ENCODE measurements at places on chromosomes 11 and 22.

DNA sequence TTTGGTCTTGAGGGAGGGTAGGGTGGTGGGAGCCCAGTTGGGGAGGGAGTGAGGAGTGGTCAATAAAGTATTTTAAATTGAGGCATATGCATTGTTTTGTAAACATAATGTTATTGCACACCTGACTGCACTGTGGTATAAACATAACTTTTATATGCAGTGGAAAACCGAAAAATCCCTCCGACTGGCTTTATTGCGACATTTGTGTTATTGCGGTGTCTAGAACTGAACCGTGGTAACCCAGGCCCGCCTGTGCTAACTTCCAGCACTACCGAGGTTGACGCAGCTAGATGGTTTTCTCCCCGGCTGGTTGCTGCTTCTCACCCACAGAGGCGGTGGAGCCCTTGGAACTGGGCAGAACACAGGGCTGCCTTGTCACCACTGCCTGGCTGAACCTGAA lies 7.6 kb upstream of the RNH1 start:
- DNase-seq, result no peak

DNA sequence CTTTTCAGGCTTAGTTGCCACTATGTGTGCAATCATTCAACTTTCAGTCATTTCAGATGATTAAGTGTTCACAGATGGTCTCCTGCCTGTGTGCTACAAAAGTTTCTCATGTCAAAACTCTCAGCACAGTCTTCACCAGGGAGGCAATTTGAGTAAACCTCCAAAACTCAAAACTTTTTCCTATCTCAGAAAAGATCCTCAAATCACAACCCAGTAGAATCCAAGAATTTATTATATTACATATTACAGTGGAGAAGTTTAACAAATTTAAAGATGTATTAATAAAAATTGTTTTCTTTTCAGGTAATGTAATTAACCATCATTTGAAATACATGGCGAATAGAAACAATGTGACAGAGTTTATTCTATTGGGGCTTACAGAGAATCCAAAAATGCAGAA lies at the start of gene OR4C13:
Gene OR4C13 (plus strand): TSS at position 301 of the 400 bp plus-strand sequence. CDS start 32 bp downstream, at position 333.
- DNase-seq, result no peak

DNA sequence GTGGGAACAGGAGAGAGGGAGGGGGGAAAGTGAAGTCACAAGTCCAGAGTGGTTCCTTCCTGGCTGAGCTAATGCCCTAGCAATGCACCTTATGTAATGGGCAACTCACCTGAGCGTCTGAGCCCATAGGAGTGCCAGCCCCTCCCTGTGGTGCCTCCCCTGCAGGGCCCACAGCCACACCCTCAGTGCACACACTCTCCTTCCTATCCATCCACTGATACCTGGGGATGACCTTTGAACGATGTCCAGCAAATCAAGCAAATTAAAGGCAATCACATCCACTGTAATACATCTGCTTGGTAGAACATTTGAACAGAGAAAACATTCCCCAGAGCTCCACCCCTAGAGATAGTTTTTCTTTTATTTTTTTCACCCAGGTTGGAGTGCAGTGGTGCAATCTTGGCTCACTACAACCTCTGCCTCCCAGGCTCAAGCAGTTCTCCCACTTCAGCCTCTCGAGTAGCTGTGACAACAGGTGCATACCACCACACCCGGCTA lies 19.6 kb upstream of the MICAL2 start:
- DNase-seq, result no peak

GRCh38 chr11:116603728-116604323 lies 169.0 kb downstream of the BUD13 start:
- DNase-seq, result no peak

GRCh38 chr11:77351281-77351886 lies 49.9 kb upstream of the GDPD4 start:
- DNase-seq, result no peak

DNA sequence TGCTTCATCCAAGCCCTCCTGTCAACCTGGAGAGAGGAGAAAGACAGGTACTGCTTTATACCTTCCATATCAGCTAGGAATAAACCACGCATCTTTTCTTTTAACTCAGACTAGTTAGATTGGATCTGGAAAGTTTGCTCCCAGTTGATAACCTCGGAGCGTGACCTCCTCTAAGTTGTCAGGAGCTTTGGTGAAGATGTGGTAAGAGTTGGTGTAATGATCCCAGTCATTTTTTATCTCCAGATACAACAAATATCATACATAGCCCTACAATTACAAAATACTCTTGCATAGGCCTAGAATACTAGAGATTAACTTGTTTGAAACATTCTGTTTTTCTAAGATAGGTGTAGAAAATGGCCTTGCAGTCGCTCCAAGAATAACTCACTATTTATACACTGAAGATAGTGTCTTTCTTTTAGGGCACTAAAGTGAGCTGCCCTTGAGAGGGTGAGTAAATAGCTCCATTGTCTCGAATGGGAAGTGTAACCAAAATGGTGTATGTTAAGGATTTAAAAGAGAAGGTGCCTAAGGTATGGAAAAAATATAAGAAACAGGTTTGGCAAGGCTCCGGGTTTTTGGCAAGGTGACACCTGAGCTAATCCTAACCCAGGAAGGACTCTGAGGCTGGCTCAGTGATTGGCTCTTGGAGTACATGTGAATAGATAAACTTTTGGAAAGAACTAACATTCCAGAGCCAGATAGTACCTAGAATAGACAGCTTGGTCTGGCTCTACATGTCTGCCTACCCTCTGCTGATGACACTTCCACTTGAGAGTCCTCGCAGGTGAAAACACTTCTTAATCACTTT lies 59.4 kb downstream of the GLYATL1 start:
- DNase-seq, result no peak

- DNase-seq, result no peak
Observed at GRCh38 chr11:119688356-119688755, 40.6 kb downstream of the NECTIN1 start.

DNA sequence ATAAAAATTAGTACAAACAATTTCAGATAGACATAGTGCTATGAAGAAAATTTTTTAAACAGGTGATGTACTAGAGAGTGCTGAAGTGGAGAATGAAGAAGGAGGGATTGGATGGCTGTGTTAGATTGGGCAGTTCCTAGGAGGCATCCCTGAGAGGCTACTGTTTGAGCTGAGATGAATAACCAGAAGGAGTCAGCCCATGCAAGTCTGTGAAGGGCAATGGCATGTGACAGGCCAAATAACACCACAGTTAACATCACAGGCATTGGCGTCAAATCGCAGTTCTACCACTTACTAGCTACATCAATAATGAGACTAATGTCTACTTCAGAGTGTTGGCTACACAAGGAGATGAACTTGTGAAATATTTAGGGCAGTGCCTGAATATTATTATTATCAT lies 35.4 kb downstream of the HORMAD2 start:
- no peak for DNase-seq

DNA sequence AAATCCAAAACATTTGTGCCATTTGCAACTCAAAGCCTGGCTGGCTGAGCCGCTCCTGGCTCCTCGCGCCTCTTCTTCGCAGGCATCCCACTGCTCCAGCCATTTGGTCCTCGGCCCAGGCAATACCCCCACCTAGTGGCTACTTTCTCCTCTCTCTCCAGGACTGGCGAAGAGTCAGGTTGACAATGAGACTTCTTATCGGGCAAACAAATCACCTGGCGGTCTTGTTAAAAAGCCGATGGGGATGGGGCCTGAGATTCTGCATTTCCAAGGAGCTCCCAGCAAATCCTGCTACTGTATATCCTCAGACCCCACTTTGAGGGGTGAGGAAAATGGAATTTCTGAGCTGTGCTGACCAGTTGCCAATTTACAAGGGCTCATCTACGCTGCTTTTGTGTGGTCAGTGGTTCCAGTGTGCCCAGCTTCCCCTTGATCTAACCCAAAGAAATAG lies 89.0 kb downstream of the ISX start:
- DNase-seq, result peak; percentile 51

- peak; percentile 63 for DNase-seq
Observed at GRCh38 chr22:37638391-37639069, 939 bp upstream of the SH3BP1 start.

- DNase-seq, result no peak
Observed at GRCh38 chr11:14070896-14071295, 108.4 kb downstream of the SPON1 start.

GRCh38 chr11:34613015-34613414 lies 7.9 kb upstream of the EHF start:
- no peak for DNase-seq

DNA sequence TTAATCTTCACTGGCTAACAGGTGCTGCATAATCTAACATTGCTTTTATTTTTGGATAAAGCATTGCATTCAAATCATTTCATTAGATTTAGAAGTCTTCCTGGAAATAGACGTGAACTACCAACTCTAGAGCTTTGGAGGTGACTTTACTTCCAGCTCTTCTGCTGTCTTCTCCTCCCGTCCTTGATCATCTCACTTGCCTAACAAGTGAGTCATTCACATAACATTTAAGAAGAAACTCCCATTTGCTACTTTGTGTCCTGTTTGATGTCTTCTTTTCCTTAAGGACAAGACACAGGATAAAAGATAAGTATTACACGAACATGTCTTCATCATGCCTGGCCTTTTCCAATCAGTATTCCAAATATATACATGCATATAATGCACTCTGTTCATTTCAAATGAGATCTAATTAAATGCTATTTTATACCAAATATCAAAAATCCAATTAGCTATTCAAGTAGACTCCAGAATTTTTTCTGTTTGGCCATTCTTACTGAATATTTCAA lies 88.3 kb downstream of the BDNF start:
- DNase-seq, result no peak

DNA sequence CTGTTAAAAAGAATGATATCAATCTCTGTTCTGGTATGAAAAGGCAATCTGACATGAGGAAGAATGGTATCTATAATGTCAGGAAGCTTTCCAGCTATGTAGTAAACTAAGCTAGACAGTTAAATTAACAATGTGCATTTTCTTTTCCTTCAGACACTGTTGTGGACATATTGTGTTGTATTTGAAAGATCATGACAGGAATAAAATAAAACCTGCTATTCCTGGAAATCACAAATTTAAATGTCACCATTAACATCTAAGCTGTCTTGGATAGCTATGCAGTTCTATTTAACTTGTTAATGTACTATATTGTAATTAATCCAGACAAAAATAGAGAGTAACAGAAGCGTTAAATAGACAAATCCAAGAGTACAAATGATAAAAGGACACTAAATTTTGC lies 297.4 kb upstream of the LUZP2 start:
- DNase-seq, result no peak
